ENCODE measurements at places on chromosomes 6 and 20.
A peak's percentile ranks its signal among the peaks of the same experiment; 100 is the strongest.

DNA sequence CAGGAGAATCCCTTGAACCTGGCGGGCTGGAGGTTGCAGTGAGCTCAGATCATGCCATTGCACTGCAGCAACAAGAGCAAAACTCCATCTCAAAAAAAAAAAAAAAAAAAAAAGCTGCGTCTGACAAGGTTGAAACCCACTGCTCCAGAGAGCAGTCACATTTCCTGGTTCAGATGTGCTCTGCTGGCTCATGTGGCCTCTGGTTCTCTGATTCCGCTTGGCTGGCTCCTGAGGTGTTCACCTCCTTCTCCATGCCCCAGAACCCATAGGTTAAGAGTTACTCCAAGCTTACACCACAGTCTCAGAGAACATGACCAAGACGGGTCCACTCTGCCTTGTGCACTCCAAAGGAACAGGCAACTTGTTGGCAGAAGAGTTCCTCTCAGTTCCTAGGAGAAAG is 8.8 kb upstream of the CNR1 start:
- no peak for DNase-seq

- DNase-seq: no peak
Measured at GRCh38 chr6:2732503-2733089, 18.1 kb downstream of the MYLK4 start.

GRCh38 chr20:40276301-40276700 is 412.7 kb downstream of the MAFB start:
- no peak for DNase-seq

GRCh38 chr6:157503018-157503747 is 122.2 kb downstream of the ZDHHC14 start:
- no peak for DNase-seq

DNA sequence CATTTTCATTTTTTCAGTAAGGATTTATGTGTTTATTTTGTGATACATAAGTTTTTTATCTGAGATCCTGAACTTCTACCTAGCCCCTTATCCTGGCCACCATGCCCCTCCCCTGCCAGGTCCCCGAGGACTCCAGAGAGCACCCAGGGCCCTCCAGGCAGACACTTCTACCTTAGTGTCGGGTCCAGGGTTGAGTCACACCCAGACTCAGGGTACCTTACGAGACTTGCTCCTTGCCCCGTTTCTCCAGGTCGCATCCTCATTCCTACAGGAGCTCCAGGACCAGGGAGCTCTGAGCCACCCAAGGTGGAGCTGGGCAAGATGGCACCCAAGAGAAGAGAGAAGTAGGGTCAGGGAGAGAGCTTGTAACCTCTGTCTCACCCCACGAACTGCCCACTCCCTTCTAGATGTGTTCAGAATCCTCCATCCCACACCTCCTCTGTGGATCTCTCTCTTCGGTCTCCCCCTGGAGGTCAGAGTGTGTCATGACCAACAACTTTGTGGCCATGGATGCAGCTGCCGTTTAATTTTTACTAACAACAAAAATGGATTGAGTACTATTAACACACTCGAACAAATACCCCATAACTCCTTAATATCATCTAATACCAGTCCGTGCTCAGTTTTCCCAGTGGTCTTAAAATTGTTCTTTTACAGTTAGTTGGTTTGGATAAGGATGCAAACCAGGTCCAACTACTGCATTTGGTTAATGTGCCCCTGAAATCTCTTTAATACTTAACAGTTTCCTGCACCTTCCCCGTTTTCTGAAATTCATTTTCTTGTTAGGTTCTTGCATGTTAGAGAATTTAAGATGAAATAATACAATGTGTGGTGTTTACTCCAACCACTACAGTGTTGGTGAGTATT is 130.6 kb upstream of the INSM1 start:
- no peak for DNase-seq

DNA sequence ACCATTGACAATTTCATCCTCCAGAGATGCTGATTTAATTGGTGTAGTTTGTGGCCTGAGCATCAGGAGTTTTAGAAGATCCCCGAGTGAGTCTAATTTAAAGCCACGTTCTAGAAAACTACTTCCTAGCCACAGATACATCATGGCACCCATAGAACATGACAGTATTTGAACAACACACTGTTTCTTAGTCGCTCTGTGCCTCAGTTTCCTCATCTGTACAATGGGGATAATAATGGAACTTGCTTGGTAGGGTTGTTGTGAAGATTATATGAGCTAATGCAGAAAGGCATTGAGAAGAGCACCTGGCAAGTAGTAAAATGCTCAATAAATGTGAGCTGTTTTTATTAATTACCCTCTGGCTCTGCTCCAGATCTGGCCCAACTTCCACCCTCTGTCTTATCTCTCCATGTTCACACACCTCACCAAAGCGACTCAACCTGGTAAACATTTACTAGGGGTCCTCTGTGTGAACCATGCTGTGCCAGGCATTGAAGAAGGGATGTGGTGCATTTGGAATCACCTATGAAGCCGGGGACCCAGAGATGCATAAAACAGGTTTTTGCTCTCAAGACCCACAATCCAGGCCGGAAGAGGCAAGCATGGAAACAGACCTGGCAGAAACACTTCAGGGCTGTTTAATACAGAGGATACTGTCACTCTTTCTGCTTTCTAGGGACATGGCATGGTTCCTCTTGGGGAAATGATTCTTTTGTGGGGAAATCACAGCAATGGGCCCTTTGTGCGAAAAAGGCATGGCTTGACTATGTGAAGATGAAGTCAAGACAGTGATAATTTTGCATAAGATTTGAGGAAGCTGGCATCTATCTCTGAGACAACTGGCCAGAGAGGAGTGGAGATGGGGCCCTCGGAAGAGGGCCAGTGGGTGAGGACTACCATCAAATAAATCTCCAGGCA is 16.2 kb upstream of the MRPS18A start:
- no peak for DNase-seq

- DNase-seq: no peak
Measured at GRCh38 chr20:58755062-58755697, 62.6 kb downstream of the NPEPL1 start.

- DNase-seq: no peak
Measured at GRCh38 chr6:133099573-133099972, 141.6 kb upstream of the EYA4 start.

- peak; percentile 79 for DNase-seq
Measured at GRCh38 chr20:32018269-32019155, 8.3 kb downstream of the CCM2L start.
